ENCODE measurements at places on chromosomes 7 and 10. TPM values are rescaled to one million over a fixed set of nuclear protein-coding genes. Genes with fewer than 3 reads are reported as not detected.

TMEM236 gene
- 0.22 TPM for total RNA-seq

ZNF804B gene
- not detected for total RNA-seq

PDE6C gene
- total RNA-seq, result not detected

NUTM2E gene
- total RNA-seq, result not detected

CUEDC2 gene
- total RNA-seq, result 48.1 TPM

SH2B2 gene
- 2.5 TPM for total RNA-seq

C7orf57 gene
- under 0.01 TPM for total RNA-seq

SPRN gene
- total RNA-seq, result 0.11 TPM

CDH23 gene
- 4.3 TPM for total RNA-seq

PSMA2 gene
- total RNA-seq, result 113 TPM

PNLIPRP1 gene
- total RNA-seq, result not detected

SPDYE16 gene
- not detected for total RNA-seq

AFAP1L2 gene
- 0.13 TPM for total RNA-seq

AKR1D1 gene
- total RNA-seq, result not detected

UCN3 gene
- not detected for total RNA-seq

TTYH3 gene
- 12.6 TPM for total RNA-seq

NME8 gene
- not detected for total RNA-seq

ITPRID1 gene
- total RNA-seq, result not detected
